ENCODE measurements at places on chromosomes 6 and 20.

- no peak for DNase-seq
These were observed 116.2 kb downstream of the MAP3K5 start for GRCh38 chr6:136676075-136676474.

DNA sequence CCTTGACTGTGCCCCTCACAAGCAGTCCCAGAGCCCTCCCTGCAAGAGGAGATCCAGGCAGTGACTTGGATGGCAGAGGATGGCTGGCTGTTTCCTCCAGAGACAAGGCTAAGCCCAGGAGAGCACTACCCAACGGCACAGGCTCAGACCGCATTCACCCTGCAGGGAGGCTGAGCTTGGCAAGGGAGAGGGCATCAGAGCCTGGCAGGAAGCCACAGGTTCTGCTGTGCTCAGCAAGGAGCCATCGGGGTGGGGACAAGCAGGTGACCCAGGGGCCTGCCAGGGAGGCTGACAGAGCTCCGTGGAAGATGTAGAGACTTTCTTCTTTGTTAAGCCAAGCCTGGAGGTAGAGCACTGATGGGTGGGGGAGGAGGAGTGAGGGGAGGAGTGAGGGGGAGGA is 159.2 kb upstream of the CST7 start:
- no peak for DNase-seq

GRCh38 chr6:84447651-84448050 is 220.2 kb upstream of the CEP162 start:
- no peak for DNase-seq

DNA sequence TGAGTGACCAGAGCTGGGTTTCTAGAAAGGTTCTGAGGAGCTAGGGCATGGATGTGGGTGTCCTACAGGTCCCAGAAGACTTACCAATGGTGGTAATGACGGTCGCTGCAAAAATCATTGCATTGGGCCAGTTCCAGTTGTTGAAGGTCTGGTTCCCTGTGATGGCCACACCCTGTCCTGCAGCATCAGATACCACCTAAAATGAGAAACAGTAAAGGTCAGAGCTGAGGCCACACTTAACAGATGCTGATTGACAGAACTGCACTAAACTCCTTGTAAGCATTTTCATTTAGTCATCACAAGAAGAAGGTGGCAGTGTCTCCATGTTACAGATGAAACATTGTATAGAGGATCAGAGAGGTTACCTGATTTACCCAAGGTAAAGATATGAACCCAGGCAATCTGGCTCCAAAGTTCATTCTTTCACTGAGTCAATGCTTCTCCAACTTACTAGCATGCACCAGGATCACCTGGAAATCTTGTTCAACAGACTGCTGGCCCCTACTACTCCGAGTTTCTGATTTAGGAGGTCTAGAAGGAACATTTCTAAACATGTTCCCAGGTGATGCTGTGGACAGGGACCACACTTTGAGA is 33.4 kb downstream of the KCNK5 start:
- no peak for DNase-seq

GRCh38 chr6:22421198-22421597 is 124.4 kb upstream of the PRL start:
- no peak for DNase-seq

- DNase-seq: no peak
These were observed 155.5 kb upstream of the RNF24 start for GRCh38 chr20:4170621-4171537.

DNA sequence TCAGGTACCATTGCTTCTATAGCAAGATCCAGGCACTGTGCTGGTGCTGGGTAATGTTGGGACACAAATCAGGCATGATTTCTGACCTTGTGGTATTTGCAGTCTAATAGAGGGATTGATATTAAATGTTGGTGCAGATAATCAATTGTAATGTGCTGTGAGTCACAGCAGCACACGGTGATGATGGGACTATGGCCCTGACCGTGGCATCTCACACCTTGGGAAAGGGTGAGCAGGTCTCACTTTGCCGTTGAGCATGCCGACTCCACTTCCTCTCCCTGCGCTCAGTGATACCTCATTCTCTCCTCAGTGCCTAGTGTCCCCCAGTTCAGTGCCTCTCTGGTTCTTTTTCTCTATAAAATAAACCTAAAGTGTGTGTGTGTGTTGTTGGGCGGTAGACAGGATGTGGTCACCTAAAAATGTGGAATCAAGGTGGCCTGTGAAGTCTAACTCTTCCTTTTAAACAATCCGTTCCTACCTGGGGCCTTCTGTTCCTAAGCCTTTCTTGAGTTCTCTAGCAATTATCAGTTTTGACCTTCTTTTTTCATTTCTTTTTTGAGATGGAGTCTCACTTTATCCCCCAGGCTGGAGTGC is 188.5 kb downstream of the REV3L start:
- DNase-seq: no peak

DNA sequence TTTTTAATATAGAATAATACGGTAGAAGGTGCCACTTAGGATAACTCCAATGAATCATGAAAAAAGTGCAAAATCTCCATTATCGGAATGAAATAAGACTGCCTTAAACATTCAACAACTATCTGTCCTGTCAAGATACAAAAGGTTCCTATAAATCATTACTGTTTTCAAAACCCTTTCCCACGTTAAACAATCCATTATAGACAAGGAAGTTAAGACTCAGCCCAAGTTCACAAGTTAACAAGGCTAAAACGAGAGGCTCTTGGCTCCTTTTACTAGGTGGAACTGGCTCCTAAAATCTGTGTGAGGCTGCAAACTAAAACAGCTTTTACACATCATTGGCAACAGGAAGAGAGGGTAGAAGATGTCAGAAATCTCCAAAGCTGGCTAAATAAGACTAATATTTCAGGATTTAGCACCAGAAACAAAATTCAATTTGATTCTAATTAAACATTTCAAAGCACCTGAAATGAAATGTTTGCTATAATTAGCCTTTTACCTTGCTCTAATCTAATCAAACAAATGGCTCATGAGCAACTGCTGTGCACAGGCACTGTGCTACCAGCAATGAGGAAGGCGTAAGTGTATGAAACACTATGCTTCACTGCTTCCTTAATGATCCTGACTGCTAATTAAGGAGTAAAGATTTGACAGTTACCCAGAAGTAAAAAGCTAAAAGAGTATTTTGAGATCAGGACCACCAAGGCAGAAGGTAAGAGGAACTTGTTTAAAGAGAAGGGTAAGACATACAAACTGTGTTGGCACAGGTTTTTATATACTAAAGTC is 109.7 kb downstream of the DST start:
- DNase-seq: no peak

- no peak for DNase-seq
These were observed 789.8 kb upstream of the MAP3K7 start for GRCh38 chr6:91376686-91377085.

- DNase-seq: no peak
These were observed 25.5 kb downstream of the BANF2 start for GRCh38 chr20:17725094-17725835.

GRCh38 chr6:14819001-14819400 is 426.9 kb upstream of the JARID2 start:
- DNase-seq: no peak

DNA sequence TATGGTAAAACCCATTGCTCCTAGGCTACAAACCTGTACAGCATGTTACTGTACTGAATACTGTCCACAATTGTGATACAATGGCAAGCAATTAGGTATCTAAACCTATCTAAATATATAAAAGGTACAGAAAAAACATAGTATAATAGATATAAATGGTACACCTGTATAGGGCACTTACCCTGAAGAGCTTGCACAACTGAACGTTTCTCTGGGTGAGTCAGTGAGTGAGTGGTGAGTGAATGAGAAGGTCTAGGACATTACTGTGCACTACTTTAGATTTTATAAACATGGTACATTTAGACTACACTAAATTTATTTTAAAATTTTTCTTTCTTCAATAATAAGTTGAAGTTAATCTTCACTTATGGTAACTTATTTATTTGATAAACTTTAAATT is 119.9 kb upstream of the CEP85L start:
- no peak for DNase-seq

- no peak for DNase-seq
These were observed 44.1 kb upstream of the RIN2 start for GRCh38 chr20:19713822-19714578.

DNA sequence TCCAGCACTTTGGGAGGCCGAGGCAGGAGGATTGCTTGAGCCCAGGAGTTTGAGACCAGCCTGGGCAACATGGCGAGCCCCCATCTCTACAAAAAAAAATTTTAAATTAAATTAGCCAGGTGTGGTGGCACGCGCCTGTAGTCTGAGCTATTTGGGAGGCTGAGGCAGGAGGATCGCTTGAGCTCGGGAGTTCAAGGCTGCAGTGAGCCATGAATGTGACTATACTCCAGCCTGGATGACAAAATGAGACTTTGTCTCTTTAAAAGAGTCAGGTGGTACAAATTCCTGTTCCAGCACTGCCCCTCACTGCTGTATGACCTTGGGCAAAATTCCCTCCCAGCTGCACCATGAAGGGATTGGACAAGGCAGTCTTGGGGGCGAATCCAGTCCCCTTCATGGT is 28.5 kb downstream of the AHCY start:
- no peak for DNase-seq

DNA sequence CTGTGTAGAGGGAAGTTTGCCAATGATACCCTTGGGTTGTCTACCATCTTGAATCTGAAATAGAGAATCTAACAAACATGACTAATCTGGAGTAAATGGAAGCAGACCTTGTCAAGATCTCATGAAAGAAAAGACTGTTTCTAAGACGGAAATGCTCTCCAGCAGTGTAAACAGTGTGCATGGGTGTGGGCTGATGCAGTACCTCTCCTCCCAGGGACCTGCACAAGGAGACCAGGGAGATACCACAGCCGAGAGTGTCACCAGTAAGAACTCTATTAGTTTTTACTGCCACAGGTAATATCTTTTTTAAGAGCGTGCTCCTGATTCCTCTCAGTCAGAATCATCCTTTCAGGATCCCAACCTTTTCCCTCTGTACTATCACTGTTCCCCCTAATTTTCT is 513.3 kb upstream of the SOX4 start:
- DNase-seq: no peak

- DNase-seq: no peak
These were observed 182.4 kb upstream of the MCHR2 start for GRCh38 chr6:100176311-100176950.

- no peak for DNase-seq
These were observed 66.5 kb downstream of the STK4 start for GRCh38 chr20:45032781-45033180.

DNA sequence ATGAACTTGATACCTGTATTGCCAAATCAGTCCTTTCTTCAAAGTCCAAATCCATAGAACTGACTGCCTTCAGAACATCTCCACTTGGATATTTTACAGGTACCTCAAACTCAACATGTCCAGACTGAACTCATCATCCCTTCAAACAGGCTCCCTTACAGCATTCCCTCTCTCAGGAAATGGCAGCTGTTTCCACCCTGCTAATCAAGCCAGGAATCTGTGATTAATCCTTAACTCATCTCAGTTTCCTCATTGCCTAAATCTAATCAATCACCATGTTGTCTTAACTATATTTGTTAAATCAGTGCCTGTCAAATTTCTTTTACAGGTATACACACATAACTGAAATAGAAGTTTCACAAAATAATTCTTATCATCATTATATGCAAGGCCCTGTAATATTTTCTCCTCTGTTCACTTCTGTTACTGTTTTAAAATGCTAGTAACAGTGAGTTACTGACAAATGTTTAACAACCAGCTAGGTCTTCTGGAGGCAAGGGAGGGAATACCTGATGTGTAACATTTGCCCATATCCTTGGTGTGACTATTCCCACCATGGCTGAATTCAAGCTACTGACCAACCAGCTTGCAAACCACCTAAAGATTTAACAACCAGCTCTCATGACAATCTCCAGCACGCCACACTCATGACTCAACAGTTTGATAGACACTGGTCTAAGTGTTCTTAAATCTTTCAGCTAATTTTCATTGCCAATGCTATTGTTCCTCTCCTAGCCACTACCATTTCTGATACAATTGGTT is 124.9 kb downstream of the ADAT2 start:
- DNase-seq: no peak

DNA sequence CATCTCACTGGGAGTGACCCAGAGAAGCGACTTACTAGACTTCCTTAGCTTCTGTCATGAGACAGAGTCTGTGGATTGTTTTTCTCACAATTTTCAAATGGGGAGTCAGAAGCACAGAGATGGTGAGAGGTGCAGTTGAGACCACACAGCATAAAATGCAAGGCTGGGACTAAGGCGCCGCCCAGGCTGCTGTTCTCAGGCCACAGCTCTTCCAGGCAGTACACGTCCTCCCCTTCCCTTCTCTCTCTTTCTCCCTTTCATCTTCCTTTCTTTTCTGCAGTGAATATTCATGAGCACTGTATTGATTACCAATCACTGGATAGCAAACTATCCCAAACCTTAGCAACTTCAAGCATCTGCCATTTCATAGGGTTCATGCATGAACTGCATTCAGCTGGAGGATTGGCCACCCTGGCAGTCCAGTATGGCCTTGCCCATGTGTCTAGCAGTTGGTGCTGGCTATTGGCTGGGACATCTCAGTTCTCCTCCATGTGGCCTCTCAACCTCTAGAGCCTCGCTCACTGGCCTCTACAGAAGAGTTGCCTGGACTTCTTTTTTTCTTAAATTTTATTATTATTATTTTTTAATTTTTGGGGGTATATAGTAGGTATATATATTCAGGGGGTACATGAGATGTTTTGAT is 11.4 kb downstream of the BCAS4 start:
- DNase-seq: no peak

DNA sequence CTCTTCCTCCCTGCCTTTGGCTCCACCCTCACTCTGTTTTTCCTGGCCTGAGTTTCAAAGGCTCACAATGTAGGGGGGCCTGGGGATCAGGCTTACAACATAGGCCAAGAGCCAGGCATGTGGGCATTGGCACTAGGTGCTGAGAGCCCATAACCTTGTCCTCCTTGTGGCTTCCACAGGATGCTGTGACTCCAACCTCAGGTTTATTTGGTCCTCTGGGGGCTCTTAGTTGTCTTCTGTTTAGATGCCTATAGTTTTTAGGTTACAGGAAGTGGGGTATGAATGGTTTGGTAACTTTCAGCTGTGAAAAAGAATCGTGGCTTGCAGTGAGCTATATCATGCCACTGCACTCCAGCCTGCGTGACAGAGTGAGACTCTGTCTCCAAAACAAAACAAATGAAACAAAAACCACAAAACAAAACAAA is 25.6 kb downstream of the MMP24 start:
- DNase-seq: no peak

DNA sequence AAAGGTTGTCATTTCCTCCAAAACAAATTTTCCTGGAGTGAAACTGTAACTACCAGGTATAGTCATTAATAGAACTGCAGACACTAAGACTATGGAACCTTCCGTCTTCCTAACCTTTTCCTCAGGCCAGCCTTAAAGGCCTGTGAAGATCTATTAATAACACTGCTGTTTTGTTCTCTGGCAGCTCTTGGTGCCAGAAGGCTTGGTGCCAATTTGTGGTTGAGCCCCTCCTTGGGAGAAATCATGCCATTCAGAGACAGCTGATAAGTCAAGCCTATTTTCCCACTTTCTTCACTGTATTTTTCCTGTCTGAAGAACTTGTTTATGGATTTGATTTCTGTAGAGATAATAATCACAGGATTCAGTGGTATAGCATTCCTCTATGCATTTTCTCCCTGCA is 64.8 kb downstream of the HCRTR2 start:
- no peak for DNase-seq

DNA sequence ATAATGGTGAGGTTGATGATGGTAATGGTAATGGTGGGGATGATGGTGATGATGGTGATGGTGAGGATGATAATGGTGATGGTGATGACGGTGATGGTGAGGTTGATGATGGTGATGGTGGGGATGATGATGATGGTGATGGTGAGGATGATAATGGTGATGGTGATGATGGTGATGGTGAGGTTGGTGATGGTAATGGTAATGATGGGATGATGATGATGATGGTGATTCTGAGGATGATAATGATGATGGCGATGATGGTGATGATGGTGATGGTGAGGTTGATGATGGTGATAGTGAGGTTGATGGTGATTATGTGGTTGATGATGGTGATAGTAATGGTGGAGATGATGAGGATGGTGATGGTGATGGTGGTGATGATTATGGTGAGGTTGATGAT is 9.7 kb downstream of the BPI start:
- no peak for DNase-seq
